ENCODE measurements at places on chromosomes 3 and 15. TPM values are rescaled to one million over a fixed set of nuclear protein-coding genes. Genes with fewer than 3 reads are reported as not detected.

NR1I2 gene
- total RNA-seq: 58.4 TPM

CCR9 gene
- total RNA-seq: 0.13 TPM

CPLX3 gene
- total RNA-seq: not detected

FAM107A gene
- 5.1 TPM for total RNA-seq

CCDC9B gene
- total RNA-seq: 28.7 TPM

LDHAL6B gene
- total RNA-seq: not detected

UBA7 gene
- 67.4 TPM for total RNA-seq

UBAP1L gene
- 1.2 TPM for total RNA-seq

MTFMT gene
- total RNA-seq: 25.9 TPM

ALCAM gene
- 29.6 TPM for total RNA-seq

MITF gene
- 5.8 TPM for total RNA-seq

CMTM7 gene
- 5.8 TPM for total RNA-seq

GOLGA6A gene
- not detected for total RNA-seq

GRCh38 chr15:61088675-61089074 lies 140.4 kb downstream of the RORA start:
- DNase-seq: no peak

DNA sequence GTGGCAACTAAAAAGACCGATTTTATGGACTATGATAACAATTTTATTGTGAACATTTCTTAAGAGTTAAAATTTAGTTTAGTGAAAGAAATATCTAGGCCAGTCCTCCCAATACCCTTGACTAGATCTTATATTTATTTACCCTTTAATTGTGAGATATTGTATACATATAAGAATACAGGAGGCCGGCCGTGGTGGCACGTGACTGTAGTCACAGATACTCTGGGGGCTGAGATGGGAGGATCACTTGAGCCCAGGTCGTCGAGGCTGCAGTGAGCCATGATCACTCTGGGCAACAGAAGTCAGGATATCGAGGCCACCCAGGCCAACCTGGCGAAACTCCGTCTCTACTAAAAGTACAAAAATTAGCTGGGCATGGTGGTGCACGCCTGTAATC lies 756 bp upstream of the RMDN3 start:
- no peak for DNase-seq

GRCh38 chr15:27486051-27486450 lies 515.1 kb downstream of the GABRG3 start:
- DNase-seq: no peak

DNA sequence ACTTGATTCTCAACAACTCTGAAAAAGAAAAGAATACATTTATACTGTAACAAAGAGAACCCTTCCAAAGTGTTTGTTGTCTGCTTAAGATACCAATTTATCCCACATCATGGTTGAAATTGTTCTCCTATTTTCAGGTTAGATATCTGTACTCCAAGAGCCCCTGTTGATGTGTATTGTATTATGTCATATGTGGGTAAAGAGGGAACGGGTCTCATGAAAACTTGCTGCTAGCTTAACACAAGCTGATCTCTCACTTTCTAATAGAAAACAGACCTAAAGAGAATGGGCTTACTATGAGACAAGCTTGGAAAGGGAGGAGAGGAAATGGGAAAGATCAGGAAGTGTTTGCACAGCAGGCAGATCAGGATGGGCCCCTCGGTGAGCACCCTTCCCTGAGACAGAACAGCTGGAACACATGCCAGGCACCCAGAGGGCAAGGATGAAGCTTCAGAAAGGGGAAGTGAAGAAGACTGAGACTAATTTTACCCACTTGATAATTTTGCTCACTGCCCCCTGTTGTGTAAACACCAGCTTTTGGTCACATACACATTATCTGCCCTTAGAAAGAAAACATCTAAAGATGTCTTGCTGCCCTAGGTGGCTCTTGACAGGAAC lies 747.9 kb upstream of the CCDC54 start:
- no peak for DNase-seq

GRCh38 chr3:9216736-9217135 lies 32.7 kb downstream of the SRGAP3 start:
- DNase-seq: no peak

DNA sequence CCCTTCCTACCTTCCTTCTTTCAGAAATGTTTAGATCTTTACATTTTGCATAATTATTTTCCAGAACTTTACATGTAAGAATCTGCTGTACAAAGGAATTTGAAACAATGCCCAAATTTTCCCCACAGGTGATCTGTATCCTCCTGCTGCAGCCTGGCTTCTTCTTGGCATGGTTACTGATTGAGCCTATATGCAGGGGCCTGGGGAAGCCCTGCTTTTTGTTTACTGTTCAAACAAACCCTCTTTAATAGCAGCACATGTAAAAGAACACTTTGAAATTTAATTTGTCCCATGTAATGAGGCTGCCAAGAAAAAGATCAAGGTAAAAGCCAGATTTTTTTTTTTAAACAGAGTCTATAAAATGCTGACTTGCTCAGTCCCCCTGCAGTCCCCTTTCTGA lies 432.2 kb downstream of the TUSC7 start:
- DNase-seq: no peak

DNA sequence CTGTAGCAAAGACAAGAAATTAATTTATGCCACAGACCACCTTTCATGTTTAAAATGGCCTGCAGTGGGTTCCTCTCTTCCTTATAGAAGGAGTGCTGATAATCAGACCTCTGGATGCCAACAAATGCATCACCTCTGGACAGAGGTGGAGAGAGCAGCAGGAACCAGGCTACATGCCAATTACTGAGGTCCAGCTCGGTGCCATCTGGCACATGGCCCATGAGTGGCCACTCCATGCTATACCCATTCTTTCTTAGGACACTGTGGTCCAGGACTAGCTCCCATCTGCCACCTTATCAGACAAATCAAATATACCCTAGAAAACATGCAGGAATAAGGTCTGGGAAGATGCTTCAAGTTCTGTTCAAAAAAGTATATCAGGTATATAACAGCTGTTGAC lies 60.7 kb downstream of the TBC1D2B start:
- no peak for DNase-seq

DNA sequence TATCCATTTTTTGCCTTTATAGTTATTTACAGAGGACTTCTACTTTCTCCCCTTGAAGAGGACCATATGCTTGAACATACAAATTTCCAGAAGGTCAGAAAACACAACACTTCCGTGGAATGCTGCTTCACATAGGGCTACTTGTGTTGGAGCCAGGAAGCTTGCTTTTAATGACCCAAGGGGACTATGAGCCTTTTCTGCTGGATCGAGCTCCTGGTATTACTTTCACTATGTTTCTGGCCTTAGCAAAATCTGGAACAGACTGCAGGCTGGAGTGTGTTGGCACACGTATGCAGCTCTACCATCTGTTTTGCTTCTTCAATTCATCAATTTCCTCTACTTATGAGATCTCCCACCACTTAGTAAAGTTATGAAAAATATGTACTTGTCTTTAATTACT lies 69.3 kb upstream of the CBLB start:
- DNase-seq: no peak

DNA sequence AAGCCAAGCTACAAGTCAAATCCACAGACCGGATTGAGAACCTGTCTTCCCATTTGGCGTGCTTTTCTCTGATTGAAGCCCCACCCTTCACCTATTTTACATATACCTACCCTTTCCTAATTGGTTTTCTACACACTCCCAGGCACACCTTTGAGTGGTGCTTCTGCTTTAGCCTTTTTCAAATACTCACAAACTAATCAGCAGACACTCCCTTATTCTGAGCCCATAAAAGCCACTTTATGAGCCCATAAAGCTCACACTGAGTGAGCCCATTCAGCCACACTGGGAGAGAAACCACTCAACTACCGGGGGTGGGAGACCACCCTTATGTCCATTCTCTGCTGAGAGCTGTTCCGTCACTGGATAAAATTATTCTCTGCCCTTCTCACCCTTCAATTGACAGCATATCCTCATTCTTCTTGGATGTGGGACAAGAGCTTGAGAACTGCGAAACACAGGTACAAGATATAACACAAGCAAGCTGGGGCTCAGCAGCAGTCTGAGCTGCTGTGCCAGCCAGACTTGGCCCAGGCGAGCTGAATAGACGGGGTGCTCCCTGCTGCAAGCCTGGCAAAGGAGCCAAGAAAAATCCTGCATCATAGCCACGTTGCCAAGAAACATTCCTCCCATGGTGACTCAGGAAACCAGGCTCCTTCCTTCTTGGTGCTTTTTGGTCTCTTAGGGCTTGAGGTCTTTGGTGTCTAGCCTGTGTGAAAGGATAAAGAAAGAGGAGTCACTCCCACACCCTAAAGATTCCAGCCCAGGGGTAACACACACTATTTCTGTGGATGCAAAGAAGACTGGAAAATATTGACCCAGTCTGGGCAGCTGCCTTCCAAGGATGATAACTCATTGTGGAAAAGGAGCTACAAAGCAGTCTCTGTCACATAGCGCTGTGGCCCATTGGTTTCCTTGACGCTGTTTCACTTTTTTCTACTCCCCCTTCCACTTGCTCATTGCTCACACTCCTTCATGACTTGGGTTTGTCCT lies 609.7 kb downstream of the MCTP2 start:
- no peak for DNase-seq

DNA sequence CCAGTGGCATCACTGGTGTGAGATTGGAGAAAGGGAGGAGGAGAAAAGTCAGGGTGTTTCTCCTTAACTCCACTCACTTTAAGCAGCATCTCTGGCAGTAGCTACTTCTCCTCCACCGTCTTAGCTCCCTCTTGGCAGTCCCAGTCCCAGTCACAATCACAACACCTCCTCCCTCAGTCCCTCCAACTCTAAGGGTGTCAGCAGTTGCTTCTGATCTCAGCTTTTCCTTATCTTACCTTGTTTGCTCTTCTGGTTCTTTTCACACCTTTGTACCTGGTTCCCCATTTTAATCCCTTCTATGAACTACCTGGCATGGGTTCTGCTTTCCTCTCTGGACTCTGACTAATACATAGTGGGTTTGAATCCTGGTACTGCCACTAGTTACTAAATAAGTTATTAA lies 188.3 kb upstream of the CTDSPL start:
- no peak for DNase-seq

- DNase-seq: no peak
Measured at GRCh38 chr3:158102242-158103080, 3.8 kb downstream of the SHOX2 start.

DNA sequence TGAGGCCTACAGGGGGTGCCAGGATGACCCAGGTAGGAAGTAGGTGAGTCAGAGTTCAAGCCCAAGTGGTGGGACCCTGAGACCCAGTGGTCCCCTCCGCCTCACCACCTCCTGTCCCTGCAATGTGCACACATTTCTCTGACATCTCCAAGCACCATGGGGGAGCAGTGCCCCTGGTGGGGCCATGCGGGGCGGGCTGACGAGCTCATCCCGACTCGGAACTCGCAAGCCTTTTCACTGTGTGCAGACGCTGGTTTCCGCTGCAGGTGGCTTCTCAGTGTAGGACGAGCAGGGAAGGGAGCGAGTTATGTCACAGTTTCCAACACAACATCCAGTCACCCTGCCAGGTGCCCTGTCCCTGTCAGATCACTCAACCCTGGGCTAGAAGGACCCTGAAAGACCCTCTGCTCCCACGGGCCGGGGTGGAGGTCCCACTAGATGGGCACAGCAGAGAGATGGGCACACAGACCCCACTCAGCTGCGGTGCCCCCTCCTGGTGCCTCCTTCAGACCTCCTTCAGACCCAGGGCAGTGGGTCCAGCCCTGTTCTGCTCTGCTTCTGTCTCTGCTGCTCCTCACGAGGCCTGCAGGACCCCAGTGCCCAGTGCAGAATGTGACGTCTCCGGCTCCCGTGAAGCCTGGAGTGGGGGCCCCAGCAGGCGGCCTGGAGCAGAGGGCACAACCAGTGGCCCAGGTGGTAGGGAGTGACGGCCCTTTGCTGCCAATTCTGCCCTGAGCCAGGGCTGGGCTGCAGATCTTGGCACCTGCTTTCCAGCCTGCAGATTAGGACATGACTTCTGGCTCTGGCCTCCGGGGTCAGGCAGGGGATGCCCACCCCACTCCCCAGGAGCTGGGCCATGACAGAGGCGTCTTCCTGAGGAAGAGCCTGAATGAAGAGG lies 102.0 kb upstream of the RPL32 start:
- no peak for DNase-seq

DNA sequence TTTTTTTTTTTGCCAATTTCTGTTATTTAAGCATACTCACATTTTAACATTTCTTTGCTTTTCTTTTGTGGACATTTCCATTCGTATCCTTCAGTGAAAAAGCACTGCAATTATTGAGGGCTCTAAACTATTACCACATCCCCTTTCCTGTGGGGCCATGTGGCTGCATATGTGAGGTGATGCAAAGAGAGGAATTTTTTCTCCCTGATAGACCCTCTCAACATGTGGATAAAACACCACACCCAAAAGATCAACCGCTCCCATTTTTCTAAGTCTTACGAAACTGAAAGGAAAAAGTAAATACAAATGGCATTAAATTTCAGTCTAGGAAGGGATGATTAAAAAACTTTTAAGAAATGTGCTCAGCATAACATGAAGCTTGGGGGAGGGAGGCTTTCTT lies 68.8 kb downstream of the DNAJC13 start:
- DNase-seq: no peak

DNA sequence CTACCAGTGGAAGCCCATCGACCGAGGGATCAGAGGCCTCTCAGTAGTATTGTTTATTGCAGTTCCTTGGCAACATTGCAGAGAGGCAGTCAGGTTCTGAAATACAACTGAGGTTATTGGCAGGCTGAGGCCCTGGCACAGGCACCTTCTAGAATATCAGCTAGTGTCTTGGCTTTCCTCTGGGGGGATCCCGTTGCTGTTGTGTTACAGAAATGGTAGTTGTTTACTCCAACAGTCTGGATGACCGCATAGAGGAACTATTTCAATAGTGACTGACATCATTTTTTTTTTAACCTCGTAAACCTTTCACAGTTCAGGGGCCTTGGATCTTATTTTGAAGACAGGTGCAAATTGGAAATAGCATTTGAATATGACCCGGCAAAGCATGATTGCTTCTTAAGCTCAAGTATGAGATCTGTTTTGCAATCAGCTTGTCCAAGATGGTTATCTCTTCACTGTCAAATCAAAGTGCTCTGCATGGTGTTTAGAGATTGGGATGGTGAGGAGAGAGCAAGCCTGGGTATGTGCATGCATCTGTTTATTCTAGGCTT lies 63.9 kb downstream of the PGPEP1L start:
- DNase-seq: no peak

DNA sequence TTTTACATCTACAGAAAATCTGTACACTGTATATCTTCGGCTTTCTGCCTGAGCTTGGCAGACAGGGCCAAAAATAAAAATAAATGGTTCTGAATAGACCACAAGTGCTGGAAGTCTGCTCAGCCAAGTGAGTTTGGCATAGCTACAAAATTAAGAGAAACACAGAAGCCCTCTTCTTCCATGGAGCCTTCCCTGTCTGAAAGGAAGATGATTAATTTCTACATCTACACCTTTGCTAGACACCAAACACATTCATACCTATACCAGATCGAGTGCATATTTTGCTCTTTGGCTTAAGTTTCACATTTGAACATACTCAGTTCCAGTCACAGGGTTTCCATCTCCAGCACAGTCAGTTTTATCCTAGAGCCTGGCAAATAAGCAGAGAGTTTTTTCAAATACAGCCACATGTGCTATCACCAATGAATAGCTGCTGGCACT lies 224.6 kb downstream of the GREM1 start:
- no peak for DNase-seq

- DNase-seq: no peak
Measured at GRCh38 chr15:99537344-99537743, 28.4 kb upstream of the MEF2A start.

GRCh38 chr3:52705688-52706686 lies at the start of the genes GLT8D1 and SPCS1:
GLT8D1 (minus strand) TSS chr3:52705791; CDS start chr3:52700460, 5,331 bp downstream.
SPCS1 (plus strand) TSS chr3:52706106; CDS start chr3:52706247, 141 bp downstream.
- DNase-seq: peak; percentile 84

GRCh38 chr3:72213296-72214065 lies 428.5 kb upstream of the PROK2 start:
- no peak for DNase-seq

Data from colonic mucosa (tissue), 4 donors.